ENCODE measurements at places on chromosomes 16 and 17. TPM values are rescaled to one million over a fixed set of nuclear protein-coding genes. Genes with fewer than 3 reads are reported as not detected.

Gene RNF222
- 14.1 TPM for total RNA-seq

Gene C17orf113
- total RNA-seq: 0.48 TPM

- H3K4me3 ChIP-seq: peak overlapping the region; percentile 66
- H3K4me1 ChIP-seq: peaks cover 25% of the 10 kb centered on the region
- H3K27ac ChIP-seq: no peak overlapping the region
- H3K27me3 ChIP-seq: peaks cover 97% of the 10 kb centered on the region
- DNase-seq: no peak
- no peaks in the 10 kb centered on the region for H3K36me3 ChIP-seq
These were observed 1.3 kb downstream of the RAB37 start for GRCh38 chr17:74738051-74738996.

GRCh38 chr16:35750701-35751104 is 2291.3 kb downstream of the TP53TG3F start:
- no peak overlapping the region for H3K27ac ChIP-seq
- H3K36me3 ChIP-seq: no peaks in the 10 kb centered on the region
- H3K4me1 ChIP-seq: peaks cover 14% of the 10 kb centered on the region
- no peaks in the 10 kb centered on the region for H3K27me3 ChIP-seq
- H3K4me3 ChIP-seq: no peak overlapping the region

GRCh38 chr16:87216841-87217275 is 100.3 kb downstream of the C16orf95 start:
- H3K4me1 ChIP-seq: no peaks in the 10 kb centered on the region
- no peaks in the 10 kb centered on the region for H3K27me3 ChIP-seq
- no peak overlapping the region for H3K4me3 ChIP-seq
- no peak for DNase-seq
- no peak overlapping the region for H3K27ac ChIP-seq

DNA sequence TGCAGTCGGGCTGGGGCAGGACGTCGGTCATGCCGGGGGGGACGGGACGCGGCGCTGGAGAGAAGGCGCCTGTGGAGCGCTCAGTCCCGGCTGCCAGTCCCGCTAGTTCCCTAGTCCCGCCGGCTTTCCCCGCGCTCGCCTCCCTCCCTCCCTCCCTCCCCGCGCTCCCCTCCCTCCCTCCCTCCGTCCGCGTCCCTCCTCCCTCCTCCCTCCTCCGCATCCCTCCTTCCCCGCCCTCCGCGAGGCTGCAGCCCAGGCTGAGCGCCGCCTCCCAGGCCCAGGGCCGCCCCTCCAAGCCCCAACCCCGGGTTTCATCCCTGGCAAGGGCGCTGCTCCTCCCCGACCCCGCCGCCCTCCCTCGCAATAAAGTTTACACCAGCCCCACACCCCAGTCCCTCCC is 34.8 kb downstream of the TIMM22 start:
- peak overlapping the region; percentile 28 for H3K4me3 ChIP-seq
- no peak for DNase-seq
- no peaks in the 10 kb centered on the region for H3K27me3 ChIP-seq
- H3K4me1 ChIP-seq: peaks cover 21% of the 10 kb centered on the region

Measured in esophagus squamous epithelium (tissue), 5 donors.